Activated CD4-positive, alpha-beta T cell treated with anti-CD3 and anti-CD28 coated beads, Interleukin-2, amount 50 U/mL, for 16 hours (primary cell): ENCODE measurements at places on chromosomes 6 and 20.

DNA sequence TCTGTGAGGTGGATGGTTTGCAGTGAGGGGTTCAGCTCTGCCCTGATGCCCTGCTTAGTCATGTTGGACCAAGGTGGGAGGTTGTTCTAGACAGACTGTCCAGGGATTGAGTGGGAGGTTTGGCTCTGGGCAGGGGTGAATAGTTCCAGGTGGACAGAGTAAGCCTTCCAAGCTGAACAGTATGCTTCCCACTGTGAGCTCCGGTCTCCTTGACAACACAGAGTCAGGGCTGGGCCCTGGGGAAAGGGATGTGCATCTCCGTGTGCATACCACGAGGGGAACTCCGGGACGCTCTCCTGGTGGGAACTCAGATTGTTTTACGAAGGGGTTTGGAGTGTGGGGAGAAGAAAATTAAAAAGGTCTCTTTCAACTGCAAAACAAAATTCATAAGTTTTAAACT lies 174.7 kb downstream of the DHX35 start:
- no peak for DNase-seq

GRCh38 chr20:49480236-49480635 lies 2.2 kb downstream of the KCNB1 start:
- DNase-seq = no peak

GRCh38 chr20:51511861-51512619 lies 30.5 kb downstream of the NFATC2 start:
- DNase-seq = no peak

DNA sequence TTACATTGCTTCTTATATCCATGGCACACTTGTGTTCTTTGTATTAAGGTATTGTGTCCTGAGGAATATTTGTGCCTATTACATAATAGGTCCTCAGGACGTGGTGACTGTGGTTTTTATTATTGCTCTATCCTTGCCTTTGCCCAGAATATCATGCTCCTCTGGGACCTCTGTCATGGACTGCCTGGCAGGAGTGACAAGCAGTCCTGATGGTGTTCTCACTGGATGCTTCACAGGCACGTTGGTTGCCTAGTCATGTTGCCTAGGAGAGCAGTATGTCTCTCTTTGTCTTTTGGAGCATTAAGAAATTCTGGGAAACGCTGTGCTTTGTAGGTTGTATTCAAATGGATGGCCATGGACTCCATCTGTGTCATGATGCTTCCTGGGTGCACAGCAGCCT lies 24.7 kb upstream of the MROH8 start:
- DNase-seq = no peak

GRCh38 chr6:11094411-11094851 lies 797 bp downstream of the SMIM13 start:
- peak; percentile 74 for DNase-seq
